Mesenteric fat pad (tissue), 1 donor: ENCODE measurements at places on chromosomes 7 and 10.
A peak's percentile ranks its signal among the peaks of the same experiment; 100 is the strongest.

DNA sequence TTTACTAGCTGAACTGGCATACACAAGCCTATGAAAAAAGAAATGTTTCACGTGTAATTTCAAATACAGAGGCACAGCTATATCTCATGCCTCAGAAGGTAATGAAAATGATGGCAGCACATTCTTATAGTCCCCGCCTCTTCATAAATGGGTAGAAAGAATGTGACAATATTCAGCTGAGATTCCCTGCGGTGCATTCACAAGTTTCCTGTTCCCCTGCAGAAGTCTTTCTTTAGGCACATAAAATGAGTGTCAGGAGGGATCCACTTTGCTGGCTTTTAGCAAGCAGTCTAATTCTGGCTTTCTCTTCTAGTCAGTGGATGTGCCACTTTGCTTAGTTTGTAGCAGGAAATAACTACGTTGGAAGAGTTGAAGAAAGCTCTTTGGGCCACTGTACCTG, 56.1 kb downstream of the DGKB start:
- DNase-seq: no peak

- DNase-seq: no peak
Observed at GRCh38 chr7:81926154-81926553, 156.3 kb upstream of the HGF start.

GRCh38 chr7:53326634-53327033, 291.2 kb downstream of the POM121L12 start:
- no peak for DNase-seq

DNA sequence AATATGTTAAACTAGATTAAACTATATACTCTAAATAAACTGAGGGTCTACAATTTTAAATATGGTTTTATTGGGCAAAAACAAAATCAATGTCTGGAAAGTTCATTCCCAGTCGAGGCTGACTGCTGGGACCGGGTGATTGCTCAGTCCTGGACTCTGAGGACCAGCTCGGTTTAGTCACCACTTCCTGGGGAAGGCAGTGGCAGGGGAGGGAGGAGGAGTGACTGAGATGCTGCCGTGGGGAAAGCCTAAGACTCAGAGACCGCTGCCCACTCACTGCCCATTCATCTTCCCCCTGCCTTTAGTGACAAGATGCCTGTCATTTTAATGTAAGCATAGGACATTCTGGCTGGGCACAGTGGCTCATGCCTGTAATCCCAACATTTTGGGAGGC, 29.0 kb downstream of the ATOH7 start:
- DNase-seq: no peak

- DNase-seq: no peak
Observed at GRCh38 chr7:12620371-12620770, 49.9 kb downstream of the SCIN start.

DNA sequence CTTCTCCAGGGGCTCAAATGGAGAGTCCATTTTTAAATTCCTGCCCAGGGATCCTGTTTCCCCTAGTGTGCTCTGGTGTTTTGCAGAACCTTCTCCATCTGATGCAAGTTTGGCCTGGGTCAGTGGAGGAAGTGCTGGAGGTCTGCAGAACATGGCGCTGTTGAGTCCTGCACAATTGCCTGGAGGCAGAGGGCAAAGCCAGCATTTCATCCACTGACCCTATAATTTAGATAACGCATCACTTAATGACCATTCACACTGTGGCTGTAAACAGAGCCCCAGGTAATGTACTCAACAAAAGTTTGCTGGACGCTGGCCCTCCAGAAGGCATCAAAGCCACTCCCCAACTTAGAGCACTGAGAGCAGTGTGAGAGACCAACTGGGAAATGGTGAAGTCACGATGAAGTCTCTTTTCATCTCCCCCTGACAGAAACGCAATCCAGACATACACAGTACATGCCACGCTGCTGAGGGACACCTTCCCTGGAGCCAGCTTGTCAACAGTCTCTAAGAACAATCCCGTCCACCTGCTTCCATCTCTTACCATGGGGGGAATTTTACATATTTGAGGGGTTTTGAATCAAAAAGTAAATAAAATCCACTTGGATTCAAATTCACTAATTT, 13.4 kb downstream of the C10orf71 start:
- DNase-seq: peak; percentile 28

GRCh38 chr7:102284399-102284798, 2.3 kb upstream of the SH2B2 start:
- no peak for DNase-seq

DNA sequence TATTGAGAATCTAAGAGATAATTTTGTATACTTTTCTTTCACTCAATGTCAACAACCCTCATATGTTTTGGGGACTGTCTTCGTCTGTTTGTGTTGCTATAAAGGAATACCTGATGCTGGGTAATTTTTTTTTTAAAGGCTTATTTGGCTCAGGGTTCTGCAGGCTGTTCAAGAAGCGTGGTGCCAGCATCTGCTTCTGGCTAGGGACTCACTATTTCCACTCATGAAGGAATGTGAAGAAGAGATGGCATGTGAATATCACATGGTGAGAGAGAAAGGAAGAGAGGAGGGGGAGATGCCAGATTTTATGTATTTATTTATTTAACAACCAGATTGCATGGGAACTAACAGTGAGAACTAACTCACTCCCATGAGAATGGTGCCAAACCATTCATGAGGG, 827.4 kb upstream of the PHF14 start:
- no peak for DNase-seq

- no peak for DNase-seq
Observed at GRCh38 chr10:14366760-14367159, 36.0 kb upstream of the FRMD4A start.

DNA sequence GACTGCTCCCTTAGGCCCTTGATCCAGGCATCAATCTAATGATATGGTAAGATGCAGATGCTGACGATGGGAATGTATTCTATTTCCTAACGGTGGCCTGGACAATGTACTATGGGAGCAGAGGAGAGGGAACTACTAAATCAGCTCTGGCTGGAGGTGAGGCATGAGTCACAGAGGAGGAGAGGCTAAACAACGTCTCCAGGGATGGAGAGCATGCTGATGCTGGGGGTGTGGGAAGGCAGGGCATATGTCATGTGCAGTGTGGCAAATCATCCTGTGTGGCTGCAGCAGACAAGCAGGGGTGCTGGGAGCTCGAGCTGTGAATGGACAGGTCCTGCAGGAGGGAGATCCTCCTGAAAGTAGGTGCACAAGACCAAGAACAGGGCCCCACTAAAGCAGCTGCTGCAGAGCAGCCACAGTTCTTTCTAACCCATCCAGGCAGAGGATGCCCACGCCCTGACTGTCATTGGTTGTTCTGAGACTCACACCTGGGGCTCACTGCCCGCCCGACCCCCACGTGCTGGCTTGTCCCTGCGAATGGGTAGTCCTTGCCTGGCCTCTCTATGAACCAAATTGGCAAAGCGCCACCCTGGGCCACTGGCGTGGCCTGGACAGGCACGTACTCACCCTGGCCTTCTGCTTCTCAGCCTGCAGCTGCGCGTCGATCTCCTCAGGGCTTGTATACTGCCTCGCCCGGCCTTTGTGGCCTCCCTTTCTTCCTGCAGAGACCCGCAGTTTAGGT, 4.0 kb downstream of the PDAP1 start:
- no peak for DNase-seq

- no peak for DNase-seq
Observed at GRCh38 chr10:126063353-126063791, 167.0 kb downstream of the FANK1 start.
